ENCODE measurements at places on chromosomes 4 and X. TPM values are rescaled to one million over a fixed set of nuclear protein-coding genes. Genes with fewer than 3 reads are reported as not detected.

- H3K36me3 ChIP-seq: no peaks in the 10 kb centered on the region
- H3K27ac ChIP-seq: no peak overlapping the region
- no peaks in the 10 kb centered on the region for H3K27me3 ChIP-seq
- no peak for DNase-seq
Measured at GRCh38 chr4:17097362-17097761, 198.9 kb upstream of the LDB2 start.

- no peak overlapping the region for H3K4me3 ChIP-seq
- H3K36me3 ChIP-seq: no peaks in the 10 kb centered on the region
- H3K27me3 ChIP-seq: no peaks in the 10 kb centered on the region
- H3K27ac ChIP-seq: no peak overlapping the region
- no peaks in the 10 kb centered on the region for H3K4me1 ChIP-seq
Measured at GRCh38 chr4:151475035-151475714, 66.2 kb downstream of the FHIP1A start.

DNA sequence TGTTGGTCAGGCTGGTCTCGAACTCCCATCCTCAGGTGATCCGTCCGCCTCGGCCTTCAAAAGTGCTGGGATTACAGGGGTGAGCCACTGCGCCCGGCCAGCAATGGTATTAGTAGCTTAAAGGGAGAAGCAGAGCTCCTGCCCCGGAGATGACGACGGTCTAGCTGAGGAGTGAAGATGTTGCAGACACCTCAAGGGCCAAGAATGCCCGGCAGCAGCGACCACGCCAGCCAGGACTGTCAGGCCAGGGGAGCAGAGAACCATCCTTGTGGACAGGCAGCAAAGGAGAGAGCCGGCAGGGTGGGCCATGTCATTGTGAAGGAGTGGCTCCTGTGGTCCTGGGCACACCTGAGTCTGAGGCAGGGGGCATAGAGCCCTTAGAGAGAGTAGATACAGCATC lies 210.1 kb upstream of the BCOR start:
- H3K27ac ChIP-seq: no peak overlapping the region

DNA sequence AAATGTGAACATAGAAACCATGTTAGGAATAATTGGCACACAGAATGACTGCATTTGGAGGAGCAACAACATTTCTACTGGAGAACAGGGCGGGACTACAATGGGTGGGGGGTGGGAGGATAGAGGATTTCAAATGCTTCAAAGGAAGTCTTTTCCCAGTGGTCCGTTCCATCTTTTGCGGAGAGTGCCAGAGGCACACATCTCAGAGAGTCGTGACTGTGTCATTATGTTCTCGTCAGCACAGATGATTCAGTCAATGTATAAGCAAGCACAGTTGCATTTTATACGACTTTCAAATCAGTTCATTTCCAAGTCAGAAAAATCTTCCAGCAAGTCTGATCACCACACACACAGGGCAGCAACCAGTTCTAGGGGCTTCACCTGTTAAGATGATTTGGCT lies 22.7 kb upstream of the GPR50 start:
- H3K27ac ChIP-seq: no peak overlapping the region
- H3K36me3 ChIP-seq: no peaks in the 10 kb centered on the region
- H3K4me1 ChIP-seq: no peaks in the 10 kb centered on the region
- no peak overlapping the region for H3K4me3 ChIP-seq
- H3K27me3 ChIP-seq: no peaks in the 10 kb centered on the region

EFHC2 gene
- 2.8 TPM for total RNA-seq
